Activated effector memory CD4-positive, alpha-beta T cell treated with Interleukin-2 at 50 U/mL for 16 hours (primary cell): ENCODE measurements at places on chromosomes 4 and X.
A peak's percentile ranks its signal among the peaks of the same experiment; 100 is the strongest.

- no peak for DNase-seq
Observed at GRCh38 chrX:110153896-110154295, 151.0 kb downstream of the TMEM164 start.

DNA sequence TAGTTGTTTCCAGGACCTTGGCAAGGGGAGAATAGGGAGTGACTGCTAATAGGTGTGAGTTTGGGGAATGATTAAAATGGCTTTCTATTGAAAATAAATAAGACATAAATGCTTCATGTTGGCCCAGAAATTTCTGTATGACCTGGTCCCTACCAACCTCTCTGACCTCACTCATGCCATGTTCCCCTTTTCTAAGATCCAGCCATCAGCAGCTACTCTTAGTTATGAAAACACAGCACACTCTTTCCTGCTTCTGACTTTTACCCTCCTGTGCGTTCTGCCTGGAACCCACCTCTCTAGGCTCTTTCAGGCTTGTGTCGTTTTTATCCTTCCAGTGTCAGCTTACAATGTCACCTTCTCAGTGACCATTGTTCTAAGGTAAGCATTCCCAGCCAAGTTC lies 14.8 kb upstream of the CXCL5 start:
- no peak for DNase-seq

DNA sequence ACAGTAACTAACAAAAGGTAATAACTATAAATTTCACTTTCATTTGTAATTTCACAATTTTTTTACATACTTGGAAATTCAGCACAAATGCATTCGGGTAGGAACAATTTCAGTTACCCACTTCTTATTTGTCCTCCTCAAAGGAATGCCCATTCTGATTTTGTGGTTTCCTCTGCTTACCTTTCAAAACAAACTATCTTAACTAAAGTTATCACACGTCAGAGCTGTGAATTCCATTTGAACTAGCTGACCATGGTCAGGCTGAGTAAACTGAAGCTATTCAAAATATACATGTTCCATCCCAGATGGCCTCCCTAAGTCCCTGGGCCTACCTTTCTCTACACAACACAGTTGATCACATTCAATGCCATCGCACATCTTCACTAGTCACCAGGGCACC lies 4.5 kb downstream of the CTPS2 start:
- no peak for DNase-seq

DNA sequence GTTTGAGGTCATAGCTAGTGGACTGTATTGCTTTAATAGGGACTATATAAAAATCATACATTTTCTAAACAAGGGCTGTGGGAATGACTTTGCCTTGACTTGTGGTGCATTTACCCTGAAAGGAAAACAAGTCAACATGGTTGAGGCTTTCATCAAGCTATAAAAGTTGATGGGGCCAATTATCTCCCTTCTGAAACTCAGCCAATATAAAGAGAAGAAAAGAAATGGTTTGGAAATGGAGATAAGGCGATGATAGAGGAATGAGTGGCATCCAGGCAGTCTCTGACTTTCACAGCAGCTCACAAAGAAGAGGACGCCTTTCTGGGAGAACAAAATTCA lies 118.7 kb downstream of the SMARCA1 start:
- no peak for DNase-seq

GRCh38 chr4:121696170-121696580 lies 605 bp downstream of the ANXA5 start:
- peak; percentile 35 for DNase-seq

GRCh38 chr4:109611045-109611646 lies 51.1 kb downstream of the MCUB start:
- DNase-seq = no peak

GRCh38 chr4:128570387-128570975 lies 239.0 kb upstream of the JADE1 start:
- no peak for DNase-seq

DNA sequence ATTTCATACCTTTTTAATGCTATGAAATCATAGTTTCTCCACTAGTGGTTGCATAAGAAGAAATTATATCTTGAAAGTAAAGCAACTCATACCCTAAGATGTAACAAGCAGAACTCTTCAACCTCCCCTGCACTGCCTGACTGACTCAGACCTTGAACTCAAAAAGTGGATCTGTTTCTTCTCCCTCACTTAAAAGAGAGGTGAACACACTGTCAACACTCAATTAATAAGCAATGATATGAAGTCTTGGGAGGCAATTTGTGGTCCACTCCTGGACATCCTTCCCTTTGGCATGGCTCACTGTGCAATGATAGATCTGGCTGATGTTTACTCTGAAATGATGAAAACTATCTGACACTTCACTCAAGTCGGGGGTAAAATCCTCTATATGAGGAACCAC lies 282.0 kb upstream of the DKK2 start:
- DNase-seq = no peak

- no peak for DNase-seq
Observed at GRCh38 chr4:148686449-148686848, 244.2 kb upstream of the NR3C2 start.

- no peak for DNase-seq
Observed at GRCh38 chr4:141802333-141802732, 165.9 kb downstream of the IL15 start.

GRCh38 chr4:33437406-33437805 lies 2717.2 kb downstream of the PCDH7 start:
- DNase-seq = no peak

DNA sequence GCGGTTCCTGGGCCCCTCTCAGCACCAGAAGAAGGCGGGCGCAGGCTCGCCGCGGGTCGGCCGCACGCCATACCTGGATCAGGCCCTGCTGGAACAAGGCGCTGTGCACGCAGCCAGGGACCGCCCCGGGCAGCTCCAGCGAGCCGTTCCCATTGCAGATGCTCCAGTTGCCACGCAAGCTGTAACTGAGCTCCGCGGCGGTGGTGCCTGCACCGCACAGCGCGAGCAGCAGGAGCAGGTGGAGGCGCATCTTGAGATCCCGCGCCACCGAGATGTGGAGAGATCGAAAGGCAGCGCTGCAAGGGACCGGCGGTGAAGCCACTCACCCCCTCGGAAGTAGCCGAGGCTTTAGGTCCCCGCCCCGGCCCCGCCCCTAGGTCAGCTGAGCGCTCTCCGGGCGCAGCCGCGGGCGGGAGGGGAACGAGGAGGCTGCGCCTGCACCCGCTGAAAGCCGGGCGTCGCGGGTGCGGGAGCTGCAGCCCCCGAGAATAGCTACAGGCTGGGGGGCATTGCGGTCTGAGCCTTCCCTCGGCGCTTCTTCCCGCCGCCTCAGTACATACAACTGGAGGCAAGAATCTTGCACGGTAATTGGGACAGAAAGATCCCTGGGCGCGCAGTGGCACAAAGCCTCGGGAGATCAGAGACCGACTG lies at the start of gene MANBA:
TSS of gene MANBA (minus strand) at position 324 of the 651 bp plus-strand sequence. CDS start at position 250, 74 bp downstream.
- peak; percentile 78 for DNase-seq

DNA sequence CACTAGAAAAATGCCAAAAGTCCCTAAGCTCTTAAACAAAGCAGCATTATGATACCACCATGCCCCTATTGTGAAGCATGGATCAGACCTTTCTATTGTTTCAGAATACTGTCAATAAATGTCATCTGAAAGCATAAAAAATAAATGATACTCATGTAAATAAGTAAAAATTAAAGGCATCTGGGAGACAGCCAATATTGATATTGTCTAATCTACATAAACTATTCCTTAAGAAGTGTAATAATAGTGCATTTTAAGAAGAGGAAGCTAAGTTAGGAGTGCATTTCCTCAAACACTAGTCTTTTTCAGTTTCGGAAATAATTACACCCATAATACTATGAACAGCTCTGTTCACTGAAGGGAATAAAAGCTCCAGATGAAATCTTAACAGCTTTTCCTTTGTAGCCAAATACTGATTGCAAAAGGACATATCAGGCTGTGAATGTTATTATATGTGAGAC lies 181.6 kb downstream of the SPOCK3 start:
- DNase-seq = no peak

GRCh38 chr4:10371869-10372471 lies 85.3 kb downstream of the ZNF518B start:
- DNase-seq = no peak

DNA sequence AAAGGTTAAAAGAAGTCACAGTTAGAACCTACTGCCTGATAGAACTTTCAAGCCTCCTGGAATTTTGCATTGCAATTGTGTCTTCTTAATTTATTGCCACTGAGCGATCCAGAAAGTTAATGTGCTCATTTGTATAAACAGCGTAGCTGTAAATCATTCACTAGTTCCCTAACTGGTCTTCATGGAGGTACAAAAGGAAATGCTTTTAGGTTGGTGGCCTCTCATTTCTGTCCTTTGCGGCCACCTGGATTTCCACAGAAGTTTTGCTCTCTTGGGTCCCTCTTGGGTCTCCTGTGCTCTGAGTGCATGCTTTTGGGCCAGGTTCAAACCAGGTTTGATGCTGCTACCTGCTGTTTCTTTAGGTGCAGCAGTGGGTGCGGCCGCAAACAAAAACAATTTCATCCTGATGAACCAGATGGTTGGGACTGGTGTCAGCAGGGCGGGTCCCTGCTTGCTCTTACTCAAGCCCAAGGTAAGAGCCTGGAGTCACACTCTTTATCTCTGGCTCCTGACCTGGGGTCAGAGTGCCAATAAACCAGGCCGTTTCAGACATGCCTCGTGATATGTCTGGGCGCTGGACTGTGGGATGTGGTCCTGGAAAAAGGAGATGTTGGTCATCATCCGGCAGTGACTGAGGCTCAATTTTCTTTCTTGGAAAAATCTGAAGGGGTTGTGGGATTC lies 270.1 kb downstream of the PTTG2 start:
- DNase-seq = no peak

DNA sequence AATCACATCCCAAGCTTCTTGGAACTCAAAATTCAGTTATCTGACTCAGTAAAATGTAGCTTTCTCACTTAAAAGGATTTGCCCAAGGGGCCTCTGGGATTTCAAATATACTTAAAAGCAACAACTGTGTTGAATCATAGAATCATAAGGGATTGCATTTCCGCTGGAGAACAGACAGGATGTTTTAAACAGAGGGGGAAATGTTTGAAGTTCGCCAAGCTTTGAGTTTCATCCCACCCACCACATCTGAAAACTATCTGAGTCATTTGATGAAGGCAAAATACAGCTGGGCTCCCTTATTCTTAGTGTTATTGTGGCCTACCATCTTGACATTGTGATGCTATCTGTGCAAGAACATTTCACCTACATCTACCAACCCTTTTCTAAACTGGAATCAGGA lies 73.5 kb downstream of the PPP1R2C start:
- DNase-seq = no peak

DNA sequence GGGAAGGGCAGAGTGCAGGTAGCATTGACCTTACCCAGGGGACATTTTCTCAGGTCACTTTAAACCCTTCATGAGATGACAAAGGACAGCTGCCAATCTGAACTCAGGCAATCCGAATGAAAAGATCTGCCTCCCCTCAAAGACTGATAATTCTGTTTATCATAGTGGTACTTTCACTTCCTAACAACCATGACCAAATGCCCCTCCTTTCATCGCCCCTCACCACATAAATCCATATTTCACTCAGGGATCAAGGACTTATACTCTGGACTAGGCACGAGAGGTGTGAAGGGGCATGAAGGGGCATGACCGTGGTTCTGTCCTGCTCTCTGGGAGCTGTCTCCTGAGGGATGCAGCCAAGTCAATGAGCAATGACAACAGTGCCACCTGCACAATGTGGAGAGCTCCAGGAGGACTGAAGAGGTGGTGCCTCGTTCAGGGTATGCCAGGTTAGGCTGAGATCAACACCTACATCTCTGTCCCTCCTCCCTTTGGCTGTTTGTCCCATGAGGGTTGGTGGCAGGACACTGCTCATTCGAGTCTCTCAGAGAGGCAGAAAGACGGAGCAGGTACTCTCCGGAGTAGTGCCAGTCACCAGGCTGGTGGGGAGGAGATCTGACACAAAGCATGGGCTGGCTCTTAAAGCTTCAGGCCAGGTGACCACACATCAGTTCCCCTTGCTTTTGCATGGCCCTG lies 12.5 kb downstream of the HS3ST1 start:
- DNase-seq = no peak

DNA sequence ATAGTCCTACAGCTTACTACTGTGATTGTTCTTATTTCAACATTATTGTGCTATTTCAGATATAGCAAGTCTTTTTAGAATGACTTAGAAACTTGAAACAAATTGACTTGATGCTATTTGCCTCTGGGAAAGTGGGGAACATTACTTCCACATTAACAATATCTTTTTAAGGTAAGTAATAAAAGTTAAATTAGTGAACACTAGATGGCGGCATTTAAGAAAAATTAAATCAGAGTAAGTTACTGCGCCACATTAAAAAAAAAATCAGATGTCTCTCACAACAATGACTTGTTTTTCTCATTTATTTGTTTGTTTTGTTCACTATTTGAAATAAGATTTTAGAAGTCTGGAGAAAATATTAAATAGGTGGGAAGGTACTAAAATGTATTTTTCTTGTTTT lies 1026.9 kb upstream of the SLIT2 start:
- DNase-seq = no peak

DNA sequence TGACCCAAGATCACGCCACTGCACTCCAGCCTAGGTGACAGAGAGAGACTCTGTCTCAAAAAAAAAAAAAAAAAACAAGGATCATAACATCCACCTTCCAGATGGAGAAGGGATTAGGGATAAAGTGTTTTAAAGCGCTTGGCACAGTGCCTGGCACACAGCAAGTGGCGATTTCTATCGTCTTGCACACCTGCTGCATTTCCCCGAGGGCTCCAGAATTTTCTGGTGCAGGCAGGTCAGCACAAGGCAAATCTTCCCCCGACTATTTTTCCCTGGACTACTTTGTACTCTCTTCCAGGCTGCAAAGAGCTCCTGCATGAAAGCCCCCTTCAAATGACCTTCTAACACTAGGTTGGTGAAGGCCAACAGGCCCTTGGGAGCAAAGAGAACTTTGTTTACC lies 57.3 kb downstream of the APBB2 start:
- no peak for DNase-seq

DNA sequence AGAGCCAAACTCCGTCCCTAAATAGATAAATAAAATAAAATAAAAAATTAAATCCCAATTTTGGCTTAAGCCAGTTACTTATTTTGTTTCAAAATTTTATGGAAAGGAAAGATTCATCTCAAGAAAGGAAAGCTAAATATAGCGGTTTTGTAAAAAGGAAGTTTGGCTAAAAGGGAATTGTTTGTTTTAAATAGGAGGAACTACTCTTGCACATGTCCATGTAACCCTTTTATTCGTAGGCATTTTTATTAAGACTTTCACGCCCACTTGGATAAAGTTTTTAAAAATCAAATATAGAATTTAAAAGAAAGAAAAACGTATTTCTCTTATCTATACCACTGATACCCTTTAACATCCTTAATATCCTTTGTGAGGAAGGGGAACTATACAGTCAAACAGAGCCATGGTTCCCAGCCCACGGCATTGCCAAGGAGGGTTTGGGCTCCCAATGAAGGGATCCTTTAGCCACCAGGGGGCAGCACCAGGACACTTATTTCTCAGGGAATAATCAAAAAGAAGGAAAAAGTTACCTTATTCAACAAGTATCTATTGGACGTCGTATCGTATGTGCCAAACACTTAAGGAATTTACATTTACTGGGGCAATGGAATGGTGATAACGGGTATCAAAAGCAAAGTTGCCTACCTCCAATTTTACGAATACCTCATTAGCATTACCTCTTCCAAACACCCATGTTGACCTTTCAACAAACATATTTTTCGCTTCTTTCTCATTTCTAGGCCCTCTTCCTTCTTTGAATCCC lies 27.7 kb downstream of the CDKN2AIP start:
- DNase-seq = peak; percentile 66
